ENCODE measurements at places on chromosomes 2 and 18.

- no peak for DNase-seq
These were observed 163.2 kb upstream of the TWIST2 start for GRCh38 chr2:238684362-238685326.

- no peak for DNase-seq
These were observed 959.6 kb downstream of the SLC4A3 start for GRCh38 chr2:220586980-220587530.

DNA sequence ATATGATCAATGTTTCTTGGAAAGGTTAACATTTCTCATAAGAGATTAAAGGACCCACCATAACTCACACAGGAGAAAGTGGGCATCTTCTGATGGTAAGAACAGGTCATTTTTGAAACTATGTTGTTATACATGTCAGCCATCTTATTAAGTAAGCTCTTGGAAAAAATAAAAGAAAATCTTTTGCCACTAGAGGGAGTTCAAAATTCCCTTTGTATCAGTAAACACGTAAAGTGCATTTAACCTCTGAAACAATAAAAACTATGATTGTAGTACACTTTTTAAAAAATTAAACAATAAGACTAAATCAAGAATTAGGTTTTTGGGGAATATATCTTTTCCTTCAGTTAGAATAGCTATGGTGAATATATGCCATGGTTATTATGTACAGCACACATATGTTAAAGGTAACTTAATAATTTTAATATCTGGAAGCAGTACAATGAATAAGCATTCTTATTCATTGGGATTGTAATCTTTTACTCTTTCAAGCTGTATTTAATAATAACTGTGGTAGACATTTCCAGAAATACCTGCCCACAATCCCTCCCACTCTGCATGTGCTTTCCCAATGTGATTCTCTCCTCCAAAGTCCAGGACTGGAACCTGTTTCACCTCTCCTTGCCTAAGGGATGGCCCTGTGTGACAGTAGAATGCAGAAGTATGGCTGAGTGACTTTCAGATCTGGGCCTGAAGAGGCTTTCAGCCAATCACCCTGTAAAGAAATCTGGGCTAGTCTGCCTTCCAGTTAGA, 64.2 kb downstream of the RBMS1 start:
- DNase-seq: no peak

DNA sequence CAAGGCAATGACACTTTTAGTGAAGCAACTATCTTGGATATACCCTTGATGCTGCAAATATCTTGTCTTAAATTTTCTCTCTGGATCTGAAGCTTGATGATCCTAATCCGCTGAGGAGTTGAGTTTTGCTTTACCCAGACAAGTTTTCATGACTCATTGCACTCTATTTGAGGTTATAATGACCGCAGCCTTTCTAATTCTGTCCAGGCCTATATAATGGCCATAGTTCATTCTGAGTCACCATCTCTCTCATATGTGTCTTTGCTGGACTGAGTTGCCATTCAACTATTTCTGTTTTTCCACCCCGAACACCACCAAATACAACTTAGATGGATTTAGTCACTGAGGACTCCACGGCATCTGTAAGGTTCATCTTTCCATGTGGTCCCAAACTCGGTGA, 802.1 kb upstream of the FAM98A start:
- no peak for DNase-seq

DNA sequence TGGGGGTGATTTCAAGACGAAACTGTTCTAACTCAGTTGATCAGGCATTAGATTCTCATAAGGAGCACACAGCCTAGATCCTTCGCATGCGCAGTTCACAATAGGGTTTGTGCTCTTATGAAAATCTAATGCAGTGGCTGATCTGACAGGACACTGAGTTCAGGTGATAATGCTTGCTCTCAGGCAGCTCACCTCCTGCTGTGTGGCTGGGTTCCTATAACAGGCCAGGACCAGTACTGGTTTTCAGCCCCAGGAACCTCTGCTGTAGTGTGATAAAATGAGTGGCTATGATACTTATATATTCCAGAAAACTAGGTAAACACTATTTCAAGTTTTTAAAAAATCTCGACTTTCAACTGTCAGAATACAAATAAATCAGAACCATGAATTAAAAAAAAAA, 271.4 kb downstream of the GALNT13 start:
- no peak for DNase-seq

DNA sequence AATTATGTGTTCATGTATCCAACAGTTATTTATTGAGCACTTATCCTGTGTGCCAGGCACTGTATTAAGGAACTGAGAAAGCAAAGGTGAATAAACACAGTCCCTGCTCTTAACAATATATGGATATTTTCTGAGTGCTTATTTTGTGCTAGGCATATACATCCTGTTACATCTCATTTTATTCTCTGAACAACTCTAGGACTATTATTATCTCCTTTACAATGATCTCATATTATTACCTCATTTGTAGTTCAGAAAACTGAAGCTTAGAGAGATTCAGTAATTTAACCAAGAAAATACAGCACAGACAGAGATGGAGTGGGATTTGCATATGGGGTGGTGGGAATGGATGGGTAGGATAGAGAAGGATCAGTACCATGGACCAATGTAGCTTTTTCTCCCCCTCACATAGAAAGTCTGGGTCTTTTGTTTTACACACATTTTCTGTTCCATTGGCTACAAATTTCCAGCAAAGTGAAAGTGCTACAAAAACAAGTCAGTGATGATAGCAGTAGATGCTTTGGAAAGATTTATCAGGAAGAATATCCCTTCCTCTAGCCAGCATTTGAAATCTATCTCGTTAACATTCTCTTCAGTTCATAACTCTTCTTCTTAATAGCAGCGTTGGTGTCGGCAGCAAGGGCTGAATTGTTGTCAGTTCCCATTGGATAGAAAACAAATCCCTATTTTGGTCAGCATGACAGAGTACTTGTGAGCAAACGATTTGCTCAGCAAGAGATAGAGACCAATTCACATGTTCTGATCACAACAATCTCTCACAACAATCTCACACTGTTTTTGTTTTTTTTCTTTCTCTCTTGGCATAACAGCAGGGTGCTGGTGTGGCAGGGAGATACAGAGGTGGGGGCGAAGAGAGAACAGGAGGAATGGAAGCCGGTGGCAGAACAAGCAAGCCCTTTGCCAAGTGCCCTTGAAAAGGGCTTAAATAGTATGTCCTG, 102.2 kb upstream of the KCTD1 start:
- DNase-seq: no peak

- no peak for DNase-seq
These were observed 53.0 kb downstream of the SKA1 start for GRCh38 chr18:50427896-50428295.

DNA sequence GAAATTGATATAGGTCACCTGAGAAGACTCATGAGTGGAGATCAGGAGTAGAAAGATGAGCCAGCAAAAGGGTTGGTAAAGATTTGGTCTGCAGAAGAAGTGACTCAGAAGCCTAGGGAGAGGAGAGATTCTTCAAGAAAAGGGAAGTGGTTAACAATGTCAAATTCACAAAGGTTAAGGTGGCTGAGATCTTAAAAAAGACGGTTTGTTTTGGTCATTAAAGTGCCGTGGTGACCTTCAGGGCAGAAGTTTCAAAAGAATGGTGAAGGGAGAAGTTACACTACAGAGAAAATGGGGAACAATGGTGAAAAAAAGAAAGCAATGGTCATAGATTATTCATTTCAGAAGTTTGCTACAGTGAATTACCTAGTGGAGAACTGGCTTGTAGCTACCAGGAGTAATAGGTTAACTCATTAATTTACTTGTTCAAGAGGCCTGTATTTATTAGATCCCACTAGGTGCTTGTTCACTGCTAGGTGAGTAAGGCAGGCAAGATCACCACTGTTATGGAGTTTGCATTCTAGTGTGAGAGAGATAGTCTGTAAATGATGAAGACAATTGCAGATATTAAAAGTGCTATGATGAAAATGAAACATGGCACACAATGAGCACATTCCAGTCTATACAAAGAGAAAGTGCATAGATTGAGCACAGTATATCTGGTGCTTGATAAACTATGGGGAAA, 43.0 kb downstream of the FBXO48 start:
- no peak for DNase-seq

DNA sequence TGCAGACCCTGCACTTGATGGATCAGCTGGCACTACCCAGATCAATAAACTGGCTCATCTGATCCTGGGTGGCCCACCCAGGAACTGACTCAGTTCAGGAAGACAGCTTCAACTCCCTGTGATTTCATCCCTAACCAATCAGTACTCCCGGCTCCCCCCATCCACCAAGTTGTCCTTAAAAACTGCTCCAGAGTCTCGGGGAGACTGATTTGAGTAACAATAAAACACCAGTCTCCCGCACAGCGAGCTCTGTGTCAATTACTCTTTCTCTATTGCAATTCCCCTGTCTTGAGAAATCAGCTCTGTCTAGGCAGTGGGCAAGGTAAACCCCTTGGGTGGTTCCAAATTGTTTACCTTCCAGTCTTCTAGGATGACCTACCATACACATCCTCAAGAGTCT, 263.3 kb upstream of the STON1 start:
- DNase-seq: no peak

- no peak for DNase-seq
These were observed 238.5 kb upstream of the FANCL start for GRCh38 chr2:58479535-58480140.

- no peak for DNase-seq
These were observed 251.3 kb upstream of the EPAS1 start for GRCh38 chr2:46045888-46046287.

DNA sequence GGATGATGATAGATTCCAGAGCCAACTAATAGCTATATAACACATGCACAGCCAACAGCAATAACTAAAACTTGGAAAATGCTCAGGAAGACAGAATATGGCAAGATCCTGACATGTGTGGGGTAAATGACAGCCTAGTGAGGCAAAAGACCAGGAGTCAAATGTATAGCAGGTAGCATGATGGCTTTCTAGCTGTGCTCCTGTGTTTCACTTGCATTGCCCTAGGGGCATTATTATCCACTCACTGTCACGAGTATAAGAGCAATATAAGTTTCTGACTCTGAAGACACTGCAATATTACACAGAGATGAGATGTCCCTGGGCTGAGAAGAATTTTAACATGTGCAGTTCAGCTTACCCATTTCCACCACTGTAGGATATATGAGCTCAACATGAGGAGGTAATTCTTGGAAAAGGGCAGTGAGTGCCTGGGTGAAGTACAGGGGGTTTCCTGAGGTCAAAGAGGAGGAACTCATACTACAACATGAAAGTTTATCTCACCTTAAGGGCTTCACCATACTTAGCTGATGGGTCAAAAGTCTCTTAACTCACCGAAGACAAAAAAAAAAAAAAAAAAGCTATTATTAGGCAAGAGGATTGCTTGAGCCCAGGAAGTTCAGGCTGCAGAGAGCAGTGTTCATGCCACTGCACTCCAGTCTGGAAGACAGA, 1385.6 kb upstream of the SLC39A10 start:
- DNase-seq: no peak

DNA sequence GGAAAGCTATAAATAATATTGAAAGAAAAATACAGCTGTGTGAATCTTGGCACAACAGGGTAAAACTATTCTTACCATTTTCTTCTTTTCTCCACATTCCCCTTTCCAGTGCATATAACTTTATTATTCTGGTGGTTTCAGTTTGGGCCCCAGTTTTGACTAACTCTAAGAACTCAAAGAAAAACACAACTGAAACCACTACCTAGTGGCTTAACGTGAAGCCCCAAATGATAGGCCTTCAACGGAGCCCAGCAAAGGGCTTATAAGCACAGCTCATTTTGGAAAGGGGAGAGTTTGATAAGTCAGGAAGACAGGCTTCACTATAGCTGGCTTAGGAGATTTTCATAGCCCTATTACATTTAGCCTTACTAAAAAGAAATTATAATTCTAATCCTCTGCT, 62.4 kb downstream of the PPP1R1C start:
- DNase-seq: no peak

GRCh38 chr2:85523062-85523902, 15.7 kb upstream of the MAT2A start:
- no peak for DNase-seq

- DNase-seq: no peak
These were observed 694 bp downstream of the CFAP36 start for GRCh38 chr2:55519938-55520885.

GRCh38 chr2:224807153-224807964, 91.2 kb upstream of the CCDC195 start:
- no peak for DNase-seq
